Bronchial smooth muscle cell (primary cell): ENCODE measurements at places on chromosomes 6 and 20. TPM values are rescaled to one million over a fixed set of nuclear protein-coding genes. Genes with fewer than 3 reads are reported as not detected.

DUSP22 gene
- 13.4 and 13.9 TPM in 2 replicates for total RNA-seq

PLCB1 gene
- total RNA-seq = 17.3 and 24.9 TPM in 2 replicates

TRAPPC3L gene
- total RNA-seq = 0.09 and 0.16 TPM in 2 replicates

ADGB gene
- total RNA-seq = not detected in 2 replicates

TTLL9 gene
- total RNA-seq = 0.16 TPM in 1 of 2 replicates, not detected in the other

PBOV1 gene
- total RNA-seq = not detected in 2 replicates

WFDC10B gene
- total RNA-seq = 0.26 TPM in 1 of 2 replicates, not detected in the other

SLC32A1 gene
- not detected in 2 replicates for total RNA-seq

GDAP1L1 gene
- total RNA-seq = 0.17 TPM in 1 of 2 replicates, not detected in the other

SLC17A1 gene
- total RNA-seq = not detected in 2 replicates

CRISP2 gene
- not detected in 2 replicates for total RNA-seq

PERP gene
- 18.6 and 29.8 TPM in 2 replicates for total RNA-seq

NTSR1 gene
- under 0.01 and 0.32 TPM in 2 replicates for total RNA-seq

SNAI1 gene
- 0.09 and 0.47 TPM in 2 replicates for total RNA-seq

OPRM1 gene
- under 0.01 TPM in 1 of 2 replicates, not detected in the other for total RNA-seq

UBE2V1 gene
- 28.1 and 37.8 TPM in 2 replicates for total RNA-seq

SLC2A10 gene
- 40.6 and 42.4 TPM in 2 replicates for total RNA-seq

ADTRP gene
- 2.2 and 3.0 TPM in 2 replicates for total RNA-seq

EIF6 gene
- total RNA-seq = 121 and 137 TPM in 2 replicates

PARD6B gene
- 0.26 and 0.47 TPM in 2 replicates for total RNA-seq

SPATS1 gene
- 0.16 TPM in 1 of 2 replicates, not detected in the other for total RNA-seq

GLP1R gene
- not detected in 2 replicates for total RNA-seq

GOPC gene
- total RNA-seq = 22.1 and 38.0 TPM in 2 replicates

NEU1 gene
- total RNA-seq = 73.7 and 87.3 TPM in 2 replicates

ARFGAP1 gene
- total RNA-seq = 61.4 and 64.8 TPM in 2 replicates

CCM2L gene
- total RNA-seq = not detected in 2 replicates

TFAP2A gene
- 0.16 TPM in 1 of 2 replicates, not detected in the other for total RNA-seq

ILRUN gene
- 29.4 and 35.3 TPM in 2 replicates for total RNA-seq

PI16 gene
- 2.3 and 4.7 TPM in 2 replicates for total RNA-seq

RBM12 gene
- 24.6 and 29.3 TPM in 2 replicates for total RNA-seq

LCA5 gene
- total RNA-seq = 3.4 and 5.7 TPM in 2 replicates

FNDC11 gene
- total RNA-seq = 0.60 and 0.95 TPM in 2 replicates

ZC2HC1B gene
- not detected in 2 replicates for total RNA-seq

GJA1 gene
- 91.7 and 120 TPM in 2 replicates for total RNA-seq

SLC16A10 gene
- not detected in 2 replicates for total RNA-seq

TSPO2 gene
- not detected in 2 replicates for total RNA-seq

PLCB4 gene
- 3.1 and 8.2 TPM in 2 replicates for total RNA-seq

CLVS2 gene
- total RNA-seq = under 0.01 TPM in 1 of 2 replicates, not detected in the other

GHRH gene
- total RNA-seq = not detected in 2 replicates

GPR6 gene
- total RNA-seq = not detected in 2 replicates

TGM3 gene
- 0.09 TPM in 1 of 2 replicates, not detected in the other for total RNA-seq

RIMS4 gene
- under 0.01 and 0.16 TPM in 2 replicates for total RNA-seq

PRR18 gene
- under 0.01 TPM in 1 of 2 replicates, not detected in the other for total RNA-seq

FAM217A gene
- not detected in 2 replicates for total RNA-seq

DCDC2 gene
- not detected in 2 replicates for total RNA-seq

PTCRA gene
- not detected in 2 replicates for total RNA-seq

DLK2 gene
- 0.26 and 0.63 TPM in 2 replicates for total RNA-seq

PSMB8 gene
- total RNA-seq = 71.3 and 74.7 TPM in 2 replicates
